ENCODE measurements at places on chromosomes 3 and 15.

- DNase-seq = no peak
Observed at GRCh38 chr3:188134856-188135255, 19.1 kb upstream of the LPP start.

GRCh38 chr3:69791919-69792399, 52.7 kb downstream of the MITF start:
- peak; percentile 56 for DNase-seq

- DNase-seq = peak; percentile 58
Observed at GRCh38 chr15:42059661-42060476, 34.5 kb downstream of the PLA2G4D start.

DNA sequence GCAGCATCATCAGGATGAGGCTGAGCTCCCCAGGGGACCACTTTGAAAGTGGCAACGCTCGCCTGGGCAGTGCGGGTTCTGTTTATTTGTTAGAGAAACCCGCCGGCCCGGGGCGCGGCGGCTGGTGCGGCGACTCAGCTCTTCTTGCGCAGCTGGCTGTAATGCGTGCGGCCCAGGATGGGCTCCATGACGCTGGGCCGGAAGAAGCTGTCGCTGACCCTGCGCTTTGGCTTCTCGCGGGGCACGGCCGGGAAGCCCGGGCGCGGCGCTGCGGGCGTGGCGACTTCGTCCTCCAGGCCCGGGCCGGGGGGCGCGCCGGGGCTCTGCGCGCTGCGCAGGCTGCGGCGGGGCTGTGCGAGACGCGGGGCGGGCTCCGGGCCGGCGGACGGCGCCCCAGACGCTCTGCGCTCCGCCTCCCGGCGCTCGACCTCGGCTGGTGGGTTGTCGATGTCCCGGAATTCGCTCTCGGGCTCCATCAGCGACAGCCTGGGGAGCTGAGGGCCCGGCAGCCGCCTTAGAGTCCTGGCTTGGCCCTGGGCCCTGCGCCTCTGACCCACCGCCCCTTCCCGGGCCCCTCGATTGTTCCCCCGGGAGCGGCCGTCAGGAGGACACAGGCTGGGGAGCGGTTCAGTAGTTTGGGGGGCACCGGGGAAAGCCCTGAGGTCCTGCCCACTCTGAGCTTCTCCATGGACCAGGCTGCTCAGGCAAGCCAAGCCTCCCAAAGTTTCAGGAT, 10.3 kb upstream of the KIF7 start:
- no peak for DNase-seq

DNA sequence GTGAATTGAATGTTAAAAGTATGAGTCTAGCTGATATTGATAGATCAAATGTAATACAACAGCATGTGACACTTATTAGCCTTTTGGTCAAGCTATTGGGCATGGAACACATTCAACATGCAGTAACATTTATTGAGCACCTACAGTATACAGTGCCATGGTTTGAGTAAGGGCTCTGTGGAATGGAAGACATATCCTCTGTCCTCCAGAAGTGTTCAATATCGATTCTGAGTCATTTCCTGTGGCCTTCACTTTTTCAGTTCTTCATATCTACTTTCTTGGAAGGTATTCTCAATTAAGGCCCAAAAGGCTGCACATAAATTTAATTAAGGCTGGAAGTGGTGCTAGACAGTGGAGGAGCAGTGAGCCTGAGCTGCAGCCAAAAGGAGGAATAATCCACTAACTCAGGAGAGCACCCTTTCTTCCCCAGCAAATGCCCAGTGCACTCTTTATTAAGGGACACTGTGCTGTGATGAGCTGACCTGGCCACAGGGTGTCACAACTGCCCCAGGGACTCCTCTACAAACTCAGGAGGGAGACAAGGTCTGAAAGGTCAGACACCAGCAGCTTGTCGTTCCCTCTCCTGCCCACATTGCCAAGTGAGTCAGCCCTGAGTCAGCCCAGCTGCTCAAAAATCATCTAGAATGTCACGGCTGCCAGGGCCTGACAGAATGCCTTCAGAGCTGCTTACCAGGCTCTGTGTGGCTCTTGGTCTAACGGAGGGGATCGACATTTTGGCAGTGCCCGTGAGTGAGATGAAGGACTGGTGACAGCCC, 544.8 kb downstream of the AGBL1 start:
- DNase-seq = peak; percentile 88

GRCh38 chr3:107643038-107643883, 120.5 kb downstream of the BBX start:
- DNase-seq = no peak

GRCh38 chr3:155554777-155555451, 190.0 kb downstream of the PLCH1 start:
- DNase-seq = peak; percentile 91

GRCh38 chr3:155663467-155664212, 81.2 kb downstream of the PLCH1 start:
- DNase-seq = no peak

GRCh38 chr15:101479342-101479845, 10.1 kb downstream of the PCSK6 start:
- DNase-seq = no peak

- DNase-seq = no peak
Observed at GRCh38 chr3:48690846-48691458, 5.2 kb upstream of the NCKIPSD start.

DNA sequence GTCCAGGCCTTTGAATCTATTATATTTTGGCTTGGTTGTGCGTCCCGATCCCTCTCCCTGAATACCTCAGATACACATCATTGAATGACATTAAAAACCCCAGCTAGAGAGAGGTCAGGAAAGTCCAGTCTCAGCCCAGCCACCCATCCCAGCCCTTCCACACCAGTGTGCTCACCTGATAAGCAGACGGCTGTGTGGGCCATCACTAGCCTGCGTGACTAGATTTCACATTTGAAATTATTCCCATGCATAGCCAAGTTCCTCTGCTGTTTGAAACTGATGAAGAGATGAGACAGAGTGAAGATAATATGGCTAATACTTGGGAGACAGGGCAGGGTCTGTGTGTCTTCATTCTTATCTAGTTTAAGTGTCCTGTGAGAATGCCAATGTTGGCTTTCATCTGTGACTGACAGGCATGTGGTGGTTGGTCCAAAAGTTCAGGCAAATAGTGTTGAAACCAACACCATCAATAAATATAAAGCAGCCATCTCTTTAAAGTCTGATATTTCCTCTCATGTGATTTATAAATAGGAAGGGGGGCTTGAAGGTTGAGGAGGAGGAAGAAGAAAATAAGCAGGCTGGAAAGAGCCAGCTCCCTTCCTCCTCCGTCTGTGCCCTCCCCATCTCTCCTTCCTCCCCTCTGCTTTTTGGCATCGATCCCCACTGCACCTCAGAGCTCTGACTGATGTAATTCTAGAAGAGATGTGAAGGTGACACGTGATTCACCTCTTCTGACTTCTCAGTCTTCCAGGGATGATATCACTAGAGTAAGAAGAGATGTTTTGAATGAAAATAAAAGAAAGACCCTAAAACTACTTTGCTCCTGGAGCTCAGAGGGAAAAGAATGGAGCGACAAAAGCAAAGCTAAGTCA, 5.1 kb downstream of the FAM43A start:
- peak; percentile 25 for DNase-seq

DNA sequence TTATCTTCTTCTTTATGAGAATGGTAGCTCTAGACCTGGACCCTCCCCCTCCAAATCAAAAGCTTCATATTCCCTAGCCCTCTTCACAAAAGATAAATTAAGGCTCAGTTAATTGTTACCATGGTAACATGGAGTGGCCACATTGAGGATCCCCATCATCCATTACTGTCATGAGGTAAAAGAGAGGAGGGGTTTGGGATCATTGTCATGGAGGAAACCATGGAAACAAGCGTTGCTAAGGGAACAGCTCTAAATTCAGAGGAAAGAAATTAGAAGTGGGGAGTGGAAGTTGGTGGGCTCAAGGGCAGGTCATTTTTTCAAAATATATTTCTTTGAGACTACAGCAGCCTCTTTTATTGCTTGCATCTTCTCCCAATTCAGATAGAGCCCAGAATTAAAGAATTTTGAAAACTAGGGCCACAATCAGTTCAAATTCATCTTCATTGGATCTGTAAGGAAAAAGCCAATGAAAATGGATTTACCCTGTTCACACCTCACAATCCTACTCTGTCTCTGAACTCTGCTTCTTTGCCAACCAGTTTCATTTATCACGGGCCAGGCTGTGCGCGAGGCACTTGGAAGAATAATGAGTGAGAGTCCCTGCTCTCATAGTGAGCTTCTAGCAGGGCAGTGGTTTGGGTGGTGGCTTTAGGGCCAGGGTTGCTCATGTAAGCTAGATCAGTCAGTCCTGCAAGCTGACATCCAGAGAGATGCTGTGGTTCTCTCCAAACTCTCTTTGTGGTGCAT, 11.6 kb upstream of the AEN start:
- DNase-seq = no peak

- DNase-seq = no peak
Observed at GRCh38 chr3:4351872-4352271, 48.7 kb downstream of the SETMAR start.

- peak; percentile 32 for DNase-seq
Observed at GRCh38 chr3:105965384-105965783, 96.6 kb upstream of the CBLB start.

DNA sequence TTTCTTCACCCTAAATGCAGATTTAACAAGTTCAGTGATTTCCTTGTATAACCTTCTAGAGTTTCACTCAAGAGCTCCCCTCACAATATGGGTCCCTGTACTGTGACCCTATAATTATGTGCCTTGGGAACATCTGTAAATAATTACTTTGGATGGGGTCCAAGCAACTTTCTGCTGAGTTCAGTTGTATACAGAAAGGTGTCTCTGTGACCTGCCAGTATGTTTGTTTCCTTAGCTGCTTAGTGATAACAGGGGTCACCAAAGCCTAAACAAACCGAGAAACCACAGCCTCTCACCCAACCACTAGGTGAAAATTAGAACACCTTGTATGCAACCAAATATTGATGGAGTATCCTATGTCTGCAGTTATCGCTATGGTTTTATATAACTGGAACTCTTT, 29.8 kb upstream of the SLC25A36 start:
- DNase-seq = no peak

- DNase-seq = peak; percentile 45
Observed at GRCh38 chr3:181711325-181712135, at the start of gene SOX2. TSS of gene SOX2 (plus strand) at chr3:181711925. CDS start at chr3:181712361, 436 bp downstream.

DNA sequence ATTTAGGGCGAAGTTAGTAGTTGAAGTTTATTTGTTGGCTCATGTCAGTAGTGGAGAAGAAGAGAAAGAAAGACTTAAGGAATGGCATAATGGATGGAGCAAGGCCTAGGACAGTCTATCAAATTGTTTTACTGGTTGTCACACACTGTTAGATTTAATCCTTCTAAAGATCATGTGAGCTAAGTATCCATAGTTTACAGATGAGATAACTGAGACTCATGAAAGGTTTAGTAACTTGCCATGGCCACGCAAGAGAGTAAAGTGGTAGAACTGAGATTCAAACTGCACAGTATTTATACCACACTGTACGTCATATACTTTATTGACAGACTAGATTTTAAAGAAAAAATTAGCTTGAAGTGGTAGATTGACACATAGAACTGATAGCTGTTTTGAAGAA, 11.4 kb downstream of the SPRED1 start:
- DNase-seq = no peak

- no peak for DNase-seq
Observed at GRCh38 chr3:123036352-123037014, 8.9 kb upstream of the SEMA5B start.

DNA sequence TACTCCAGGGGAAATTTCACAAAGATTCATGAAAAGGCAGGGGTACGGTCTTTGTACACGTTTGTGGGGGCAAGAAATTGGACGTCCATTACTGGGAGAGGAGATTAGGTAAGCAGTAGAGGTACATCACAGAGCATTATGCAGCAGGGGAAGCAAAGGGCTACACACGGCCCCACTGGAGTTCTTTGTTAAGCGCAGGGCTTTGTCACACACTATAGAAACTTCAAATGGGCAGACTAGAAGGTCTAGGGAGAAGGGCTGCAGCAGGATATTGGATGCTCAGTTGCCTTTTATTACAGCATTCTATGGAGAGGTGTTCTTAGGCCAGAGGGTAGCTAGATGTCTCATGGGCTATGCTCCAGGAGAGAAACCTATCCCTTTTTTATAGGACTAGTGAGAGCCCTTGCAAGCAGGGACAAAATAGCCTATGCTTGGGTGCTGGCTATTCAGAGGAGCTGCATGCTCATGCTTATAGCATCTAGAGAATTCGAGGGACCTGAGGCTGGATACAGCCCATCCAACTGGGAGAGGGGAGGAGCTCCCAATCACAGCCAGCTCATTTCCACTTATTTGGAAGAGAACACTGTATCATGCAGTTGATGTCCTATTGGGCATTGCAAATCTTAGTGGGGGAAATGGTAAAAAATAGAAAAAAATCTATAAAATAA, 506.4 kb upstream of the ADAMTS9 start:
- no peak for DNase-seq

DNA sequence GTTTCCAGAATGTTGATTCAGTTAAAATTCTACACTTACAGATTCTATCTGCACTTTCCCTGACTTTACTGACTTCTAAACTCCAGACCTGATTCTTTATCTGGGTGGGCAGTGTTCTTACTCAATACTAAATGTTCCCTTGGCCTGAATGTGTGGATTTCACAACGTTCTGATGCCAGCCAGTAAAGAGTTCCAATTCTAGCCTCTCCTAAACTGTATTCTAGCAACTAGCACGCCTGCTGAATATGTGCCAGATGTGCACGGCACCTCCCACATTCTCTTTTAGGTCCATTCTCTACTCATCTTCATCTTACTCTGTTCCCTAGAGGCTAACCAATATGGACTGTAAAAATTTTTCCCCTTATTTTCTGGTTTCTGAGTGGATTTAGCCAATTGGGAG, 479.5 kb upstream of the AGTR1 start:
- no peak for DNase-seq

GRCh38 chr15:77644543-77645247, 12.0 kb upstream of the LINGO1 start:
- no peak for DNase-seq

- no peak for DNase-seq
Observed at GRCh38 chr15:84883916-84884781, at the start of gene SLC28A1. TSS of gene SLC28A1 (plus strand) at chr15:84884662. CDS start at chr15:84887761, 3,099 bp downstream.

DNA sequence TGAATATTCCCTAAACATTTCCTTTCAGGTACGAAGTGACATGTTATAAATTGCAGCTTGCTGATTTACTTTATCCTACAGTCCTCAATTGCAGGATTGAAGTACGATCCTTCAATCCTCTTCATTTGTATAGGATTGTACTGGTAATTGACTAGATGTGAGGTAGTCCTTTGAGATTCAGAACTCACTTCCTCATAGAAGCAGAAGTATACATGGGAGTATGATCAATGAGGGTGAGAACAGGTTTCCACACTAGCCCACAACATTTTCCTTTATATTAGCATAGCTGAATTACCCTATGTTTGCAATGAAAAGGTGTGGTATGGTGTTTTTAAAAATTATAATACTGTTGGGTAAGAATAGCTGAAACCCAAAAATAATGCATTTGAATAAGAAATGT, 160.0 kb upstream of the UMPS start:
- DNase-seq = no peak

GRCh38 chr3:160106905-160107861, 118.0 kb upstream of the C3orf80 start:
- DNase-seq = no peak

DNA sequence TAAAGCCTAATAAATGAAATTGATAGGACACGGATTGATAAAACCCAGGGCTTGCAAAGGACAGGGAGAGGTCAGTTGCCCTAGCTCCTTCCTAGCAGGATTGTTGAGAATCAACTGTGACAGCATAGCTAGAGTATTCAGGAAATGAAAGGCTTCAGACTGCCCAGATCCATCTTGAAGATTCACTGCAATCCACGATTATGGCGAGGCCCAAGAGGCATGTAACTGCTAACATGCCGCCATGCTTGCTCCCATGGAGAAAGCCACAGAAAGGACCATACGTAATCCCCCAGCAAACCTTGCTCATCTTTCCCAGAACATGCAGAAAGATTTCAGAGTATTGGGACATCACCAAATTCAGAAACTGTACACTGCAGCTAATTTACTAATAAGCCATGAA, 41.3 kb downstream of the MYH15 start:
- DNase-seq = no peak

- no peak for DNase-seq
Observed at GRCh38 chr15:100464888-100465287, 63.9 kb downstream of the CERS3 start.

Data from kidney glomerular epithelial cell (primary cell).